Esophagus mucosa (tissue), 1 donor: ENCODE measurements at places on chromosomes 3 and 15. TPM values are rescaled to one million over a fixed set of nuclear protein-coding genes. Genes with fewer than 3 reads are reported as not detected.

HACD2 gene
- total RNA-seq: 20.3 TPM

PLSCR2 gene
- total RNA-seq: 0.12 TPM

UROC1 gene
- total RNA-seq: not detected

CRABP1 gene
- total RNA-seq: not detected

ARHGEF3 gene
- 30.2 TPM for total RNA-seq

TRAIP gene
- 5.5 TPM for total RNA-seq

KCNMB3 gene
- 0.68 TPM for total RNA-seq

DLL4 gene
- total RNA-seq: 1.1 TPM

TRPM1 gene
- not detected for total RNA-seq

SKOR1 gene
- total RNA-seq: 0.08 TPM

SUSD5 gene
- total RNA-seq: 0.08 TPM

MCCC1 gene
- 29.0 TPM for total RNA-seq

ALG1L2 gene
- total RNA-seq: not detected

CTXN2 gene
- not detected for total RNA-seq

MKRN3 gene
- 2.5 TPM for total RNA-seq

CASR gene
- not detected for total RNA-seq

NPAP1 gene
- total RNA-seq: not detected

ACP3 gene
- total RNA-seq: 57.5 TPM

MB21D2 gene
- 2.4 TPM for total RNA-seq

WDR93 gene
- not detected for total RNA-seq

SYNPR gene
- total RNA-seq: not detected

KBTBD13 gene
- not detected for total RNA-seq

CCR3 gene
- total RNA-seq: not detected

PLIN1 gene
- total RNA-seq: 0.32 TPM

TATDN2 gene
- 16.9 TPM for total RNA-seq

SMAD6 gene
- total RNA-seq: 1.2 TPM

PLA2G4D gene
- 1.5 TPM for total RNA-seq

SLC25A38 gene
- 8.6 TPM for total RNA-seq

EXD1 gene
- not detected for total RNA-seq

PRR23C gene
- total RNA-seq: not detected

B2M gene
- total RNA-seq: 469 TPM

TMIE gene
- 1.6 TPM for total RNA-seq

BOC gene
- 19.8 TPM for total RNA-seq

MCF2L2 gene
- total RNA-seq: 0.72 TPM

SCAMP5 gene
- total RNA-seq: 0.84 TPM

GTPBP8 gene
- 14.6 TPM for total RNA-seq

PLA2G4E gene
- total RNA-seq: 18.1 TPM

GOLGA6L7 gene
- not detected for total RNA-seq

TTLL13 gene
- total RNA-seq: not detected

ATP10A gene
- 0.44 TPM for total RNA-seq

TUSC7 gene
- total RNA-seq: not detected

AGBL1 gene
- total RNA-seq: not detected

SLC12A8 gene
- total RNA-seq: 7.7 TPM

IGSF10 gene
- 0.20 TPM for total RNA-seq

ATP2B2 gene
- total RNA-seq: 0.24 TPM

EDEM1 gene
- 37.3 TPM for total RNA-seq

CHRNA5 gene
- total RNA-seq: 4.3 TPM

ACTC1 gene
- total RNA-seq: 0.92 TPM

GOLGA8M gene
- 0.36 TPM for total RNA-seq

RUVBL1 gene
- 28.4 TPM for total RNA-seq

CCR9 gene
- not detected for total RNA-seq

ZDHHC23 gene
- total RNA-seq: 3.0 TPM

MKRN2OS gene
- total RNA-seq: 6.3 TPM
